ENCODE measurements at places on chromosomes 2 and 18. TPM values are rescaled to one million over a fixed set of nuclear protein-coding genes. Genes with fewer than 3 reads are reported as not detected.

The CHRND gene
- total RNA-seq = not detected

The PFN4 gene
- total RNA-seq = not detected

The CLHC1 gene
- 4.6 TPM for total RNA-seq

DNA sequence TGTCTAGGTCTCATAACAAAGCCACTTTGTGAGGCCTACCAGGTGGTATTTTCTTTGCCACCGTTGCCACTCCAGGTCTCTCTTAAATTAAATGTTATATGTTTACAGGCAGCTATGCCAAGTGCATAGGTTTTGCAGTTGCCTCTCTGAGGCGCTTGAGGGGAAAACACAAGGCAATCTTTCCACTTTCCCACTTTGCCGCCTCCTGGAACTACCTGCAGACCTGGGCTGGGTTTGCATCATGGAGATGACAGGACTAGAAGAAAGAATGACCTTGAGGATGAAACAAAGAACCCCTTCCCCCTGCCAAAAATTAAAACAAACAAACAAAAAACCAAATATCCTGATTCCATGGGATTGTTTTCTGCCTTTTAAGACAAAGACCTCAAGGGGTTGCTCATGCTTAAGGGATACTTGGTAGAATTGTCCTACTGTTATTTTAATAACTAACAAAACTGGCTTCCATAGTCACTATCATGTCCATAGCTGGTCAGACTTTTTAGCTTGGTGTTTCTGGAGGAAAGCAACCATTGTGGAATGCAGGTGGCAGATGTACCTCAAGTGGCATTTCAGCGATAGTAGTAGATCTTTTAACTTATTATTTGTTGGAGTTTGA is 159.9 kb downstream of the PRPF40A start:
- no peak for DNase-seq

DNA sequence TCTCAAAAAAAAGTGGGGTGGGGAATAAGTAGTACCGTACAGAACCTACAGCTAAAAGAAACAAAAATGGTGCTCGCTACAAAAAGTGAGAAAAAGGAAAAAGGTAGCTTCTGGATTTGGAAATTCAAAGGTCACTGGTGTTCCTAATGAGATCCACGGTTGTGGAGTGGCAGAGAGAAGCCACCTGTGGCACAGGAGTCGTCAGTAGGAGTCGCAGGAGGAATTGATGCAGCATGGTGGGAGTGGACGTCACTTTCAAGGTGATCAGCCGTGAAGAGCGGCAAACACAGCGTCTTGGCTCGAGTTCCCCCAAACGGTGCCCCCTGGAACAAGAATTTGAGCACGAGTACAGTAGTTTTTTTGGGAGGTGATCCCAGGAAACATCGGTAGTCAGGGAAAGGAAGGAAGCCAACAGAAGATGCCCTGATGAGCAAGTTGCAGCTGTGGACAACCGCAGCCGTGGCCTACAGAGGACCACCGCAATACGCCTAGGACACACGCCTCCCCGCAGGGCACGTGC is 1.4 kb upstream of the TTL start:
- DNase-seq = no peak

DNA sequence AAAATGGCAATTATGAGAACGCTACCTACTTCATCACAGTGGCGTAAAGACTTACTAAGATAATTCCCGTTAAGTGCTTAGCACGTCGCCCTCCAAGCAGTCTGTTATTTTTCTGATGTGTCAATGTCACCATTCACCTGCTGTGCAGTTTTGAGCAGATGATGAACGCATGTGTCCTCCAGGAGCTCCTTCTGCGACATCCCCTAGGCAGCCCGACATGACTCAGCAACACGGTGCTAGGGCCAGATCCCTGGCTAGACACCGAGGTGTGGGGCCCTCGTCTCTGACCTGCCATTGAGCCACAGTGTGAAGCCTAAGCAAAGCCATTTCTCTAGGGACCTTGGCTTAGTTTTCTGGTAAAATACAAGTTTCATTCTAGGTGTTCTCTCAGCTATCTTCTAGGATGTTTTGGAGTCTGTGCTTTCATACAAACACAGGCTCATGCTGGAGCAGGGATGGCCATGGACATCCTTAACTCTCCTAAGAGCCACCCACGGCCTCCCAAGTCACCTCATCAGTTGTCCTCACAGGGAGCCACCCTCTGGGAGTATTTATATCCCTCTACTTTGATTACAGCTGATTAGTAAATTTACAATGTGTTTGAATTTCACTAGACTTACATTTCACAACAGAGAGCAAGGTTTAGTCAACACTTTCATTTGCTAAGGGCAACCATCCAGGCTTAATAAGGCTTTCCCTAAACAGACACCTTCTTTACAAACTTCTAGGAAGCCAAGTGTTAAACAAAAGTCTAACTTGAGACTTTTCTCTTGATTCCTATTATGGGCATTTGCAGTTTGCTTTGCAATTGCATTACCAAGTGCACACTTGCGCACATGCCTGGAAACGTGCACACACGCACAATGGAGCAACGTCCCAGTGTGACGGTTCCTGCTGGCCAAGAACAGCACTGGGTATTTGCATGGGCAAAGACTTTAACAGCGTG is 376.8 kb upstream of the ID2 start:
- DNase-seq = peak; percentile 32
